Ammon's horn (tissue), 1 donor: ENCODE measurements at places on chromosomes 6 and 20.

GRCh38 chr6:125769147-125769783 lies 19.8 kb downstream of the HEY2 start:
- DNase-seq: no peak

DNA sequence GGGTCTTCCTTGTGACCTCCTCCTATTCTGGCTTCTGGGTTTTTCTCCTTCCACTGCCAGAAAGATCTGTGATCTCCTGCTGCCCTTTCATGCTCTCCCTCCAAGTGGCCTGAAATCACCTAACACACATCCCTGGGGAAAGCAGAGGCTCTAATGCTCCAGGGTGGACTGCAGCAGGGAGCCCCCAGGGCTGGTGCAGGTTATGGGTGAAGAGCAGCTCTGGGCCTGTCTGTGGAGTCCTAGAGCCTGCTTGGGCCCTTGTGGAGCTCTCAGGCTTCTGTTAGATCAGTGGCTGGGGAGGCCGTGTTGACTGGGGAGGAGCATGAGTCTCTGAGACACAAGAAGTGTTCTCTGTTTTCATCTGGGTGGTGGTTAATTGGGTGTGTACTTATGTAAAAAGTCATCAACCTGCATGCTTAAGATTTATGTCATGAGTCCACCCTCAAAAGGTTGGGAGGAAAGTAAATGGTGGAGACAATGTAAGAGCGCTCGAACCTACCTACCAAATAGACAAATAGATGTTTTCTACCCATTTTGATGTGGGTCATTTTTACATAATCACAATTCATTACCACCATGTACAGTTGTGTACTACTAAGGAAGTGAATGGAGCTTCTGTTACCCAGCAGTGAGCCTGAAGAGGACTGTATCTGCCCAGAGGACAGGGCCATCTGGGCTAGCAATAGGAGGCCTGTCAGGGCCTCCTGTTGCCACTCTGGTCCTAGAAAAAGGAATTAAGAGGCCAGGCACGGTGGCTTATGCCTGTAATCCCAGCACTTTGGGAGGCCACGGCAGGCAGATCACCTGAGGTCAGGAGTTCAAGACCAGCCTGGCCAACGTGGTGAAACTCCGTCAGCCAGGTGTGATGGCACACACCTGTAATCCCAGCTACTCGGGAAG lies 32.0 kb upstream of the RNF8 start:
- DNase-seq: no peak

GRCh38 chr20:51906679-51907078 lies 104.4 kb upstream of the SALL4 start:
- DNase-seq: no peak

- no peak for DNase-seq
Observed at GRCh38 chr6:155958550-155958949, 502.9 kb upstream of the NOX3 start.

DNA sequence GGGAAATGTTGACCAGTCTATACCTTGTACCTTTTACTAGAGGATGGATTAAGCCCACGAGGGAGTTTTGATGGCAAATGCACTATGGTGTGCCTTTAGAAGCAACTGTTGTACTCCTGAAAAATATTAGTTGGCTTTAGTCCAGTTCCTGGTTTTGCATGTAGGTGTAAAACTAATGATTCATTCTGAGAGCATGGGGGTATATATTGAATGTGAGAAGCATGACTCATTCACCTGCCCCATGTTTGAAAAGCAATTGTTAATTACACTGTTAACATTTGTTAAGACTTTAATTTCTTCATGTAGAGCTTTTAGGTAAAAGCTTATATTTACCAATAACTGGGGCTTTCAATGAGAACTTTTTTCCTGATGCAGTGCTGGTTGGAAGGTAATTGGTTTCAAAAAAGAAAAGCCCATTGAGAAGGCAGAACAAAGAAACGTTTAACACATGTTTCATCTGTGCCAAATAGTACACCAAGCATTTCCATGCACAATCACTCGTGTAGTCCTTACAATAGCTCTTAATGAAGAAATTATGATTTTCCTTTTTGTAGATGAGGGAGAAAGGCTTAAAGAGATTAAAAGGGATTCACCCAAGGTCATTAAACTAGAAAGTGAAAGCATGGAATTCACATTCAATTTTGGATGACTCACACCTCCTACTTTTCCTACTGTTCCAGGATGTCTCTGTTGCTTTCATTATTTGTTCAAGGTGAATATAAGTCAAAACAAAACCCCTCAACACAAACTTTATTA lies 134.1 kb downstream of the CCDC170 start:
- DNase-seq: peak; percentile 20

GRCh38 chr6:168676552-168677322 lies 235.8 kb downstream of the SMOC2 start:
- DNase-seq: no peak

GRCh38 chr20:46681032-46681854 lies 8.0 kb downstream of the TP53RK start:
- peak; percentile 68 for DNase-seq

DNA sequence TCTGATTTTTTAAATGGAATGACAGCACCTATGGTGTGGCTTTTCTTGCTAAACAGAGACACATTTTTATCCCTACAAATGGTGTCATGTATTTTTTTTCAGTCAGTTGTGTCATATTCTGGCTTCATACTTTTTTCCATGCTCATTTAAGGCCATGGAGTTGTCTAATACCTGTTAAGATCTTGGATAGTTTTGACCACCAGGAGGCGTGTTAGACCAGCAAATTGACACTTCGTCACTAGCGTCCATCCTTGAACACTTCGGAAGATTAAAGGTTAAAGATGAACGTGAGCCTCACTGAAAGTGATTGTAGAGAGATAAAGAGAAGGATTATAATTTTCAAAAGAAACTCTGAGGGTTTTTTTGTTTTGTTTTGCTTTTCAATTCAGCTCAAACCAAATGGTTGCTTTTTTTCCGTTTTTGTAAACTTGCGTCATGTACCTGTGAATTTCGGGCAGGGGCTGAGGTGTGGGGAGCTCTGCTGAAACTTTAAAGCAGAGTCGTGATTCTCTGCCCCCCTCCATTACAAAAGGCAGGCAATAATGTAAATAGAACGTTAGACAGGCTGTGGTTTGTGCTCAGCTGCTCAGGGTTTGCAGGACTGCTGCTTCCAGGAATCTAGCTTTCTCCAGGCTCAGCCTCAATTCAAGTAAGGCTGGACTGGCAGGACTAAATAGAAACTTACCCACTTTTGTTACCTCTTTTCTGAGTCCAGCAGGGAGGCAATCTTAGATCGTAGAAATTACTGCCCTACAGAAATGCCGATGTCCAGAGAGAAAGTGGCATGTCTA lies 245.1 kb downstream of the FOXA2 start:
- peak; percentile 73 for DNase-seq

DNA sequence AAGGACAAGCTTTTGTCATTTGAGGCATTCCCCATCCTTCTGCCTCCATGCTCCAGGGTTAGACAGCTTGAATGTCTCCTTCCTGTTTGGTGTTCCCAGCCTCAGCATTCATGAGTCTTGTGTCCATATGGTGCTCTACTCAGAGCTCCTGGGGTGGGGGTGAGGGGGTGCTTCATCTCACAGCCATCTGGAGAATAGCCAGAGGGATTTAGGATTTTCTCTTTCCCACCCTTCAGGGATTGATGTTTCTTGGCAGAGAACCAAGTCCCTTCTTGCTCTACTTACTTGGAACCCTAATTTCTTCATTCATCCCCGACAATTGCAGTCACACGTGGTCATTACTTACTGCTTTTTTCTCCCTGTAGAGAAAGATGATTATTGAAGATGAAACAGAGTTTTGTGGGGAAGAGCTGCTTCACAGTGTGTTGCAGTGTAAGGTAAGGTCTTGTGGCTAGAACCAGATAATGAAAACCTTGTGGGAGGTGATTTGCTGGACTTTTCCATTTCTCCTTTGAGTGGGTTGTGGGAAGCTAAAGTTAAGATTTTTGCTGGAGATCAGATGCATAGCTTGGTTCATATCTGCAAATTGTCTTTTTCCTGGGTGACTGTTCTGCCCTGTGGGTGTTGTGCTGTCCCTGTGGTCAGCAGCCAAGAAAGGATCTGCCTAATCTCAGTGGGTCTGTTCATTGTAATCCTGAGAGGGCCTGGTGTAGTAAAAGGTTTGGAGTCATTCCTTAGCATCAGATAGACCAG lies 18.6 kb downstream of the CMTR1 start:
- no peak for DNase-seq

- no peak for DNase-seq
Observed at GRCh38 chr20:36988494-36988966, 37.0 kb upstream of the SAMHD1 start.

GRCh38 chr6:157539900-157540752 lies 159.1 kb downstream of the ZDHHC14 start:
- no peak for DNase-seq

DNA sequence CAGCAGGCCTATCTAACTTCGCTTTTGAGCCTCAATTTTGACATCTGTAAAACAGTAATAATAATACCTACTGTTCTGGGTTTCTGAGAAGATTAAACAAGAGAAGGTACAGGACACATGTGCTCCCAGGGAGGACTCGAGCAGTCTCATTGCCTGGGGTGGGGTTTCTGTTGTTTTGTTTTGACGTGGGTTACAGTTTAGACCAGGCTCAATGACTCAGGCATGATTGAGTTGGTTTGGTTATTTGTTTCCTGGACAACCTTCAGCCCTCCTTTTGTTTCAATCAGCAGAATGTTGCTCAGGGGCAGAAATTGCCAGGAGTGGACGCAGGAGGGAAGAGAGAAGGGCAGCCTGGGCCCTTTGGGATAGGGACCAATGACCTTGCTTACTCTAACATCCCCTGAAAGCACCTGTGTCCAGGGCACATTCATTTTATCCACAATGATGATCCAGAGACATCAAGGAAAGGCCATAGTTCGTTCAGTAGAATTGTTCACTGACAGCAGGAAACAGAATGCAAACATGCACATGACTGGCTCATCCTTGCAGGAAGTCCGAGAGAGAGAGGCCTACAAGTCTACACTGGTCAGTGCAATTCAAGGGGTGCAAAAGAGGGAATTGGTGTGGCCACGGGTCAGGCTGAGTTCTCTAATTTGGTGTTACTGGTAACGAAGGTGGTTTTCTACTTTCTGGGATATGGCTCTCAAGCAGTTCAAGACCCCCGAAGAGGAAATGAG lies 74.5 kb upstream of the MRPS10 start:
- DNase-seq: no peak

DNA sequence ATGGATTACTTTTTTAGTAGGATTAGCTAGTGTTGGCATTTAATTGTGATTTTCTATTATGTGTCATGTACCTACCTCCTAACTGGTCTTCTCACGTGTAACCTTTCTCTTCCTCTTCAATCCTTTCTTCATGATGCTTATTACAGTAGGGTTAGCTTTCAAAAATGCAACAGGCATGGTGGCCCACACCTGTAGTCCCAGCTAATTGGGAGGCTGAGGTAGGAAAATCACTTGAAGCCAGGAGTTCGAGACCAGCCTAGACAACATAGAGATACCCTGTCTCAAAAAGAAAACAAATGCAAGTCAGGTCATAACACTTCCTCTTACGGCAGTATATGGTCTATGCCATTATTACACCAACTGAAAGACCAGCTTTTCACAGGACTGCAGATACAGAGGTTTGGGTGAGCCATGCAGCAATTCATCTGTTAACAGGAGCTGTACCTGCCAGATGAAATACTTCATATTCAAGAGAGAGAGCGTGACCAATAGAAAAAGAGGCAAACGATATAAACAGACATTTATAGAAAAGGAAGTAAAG lies 195.0 kb downstream of the TMEM242 start:
- DNase-seq: no peak
